ENCODE measurements at places on chromosomes 12 and 14.

- no peak for DNase-seq
Observed at GRCh38 chr12:114263056-114263805, 142.7 kb downstream of the TBX5 start.

GRCh38 chr12:58673021-58673420 is 247.3 kb downstream of the LRIG3 start:
- DNase-seq = no peak

- no peak for DNase-seq
Observed at GRCh38 chr14:93267149-93267711, 60.2 kb downstream of the UBR7 start.

DNA sequence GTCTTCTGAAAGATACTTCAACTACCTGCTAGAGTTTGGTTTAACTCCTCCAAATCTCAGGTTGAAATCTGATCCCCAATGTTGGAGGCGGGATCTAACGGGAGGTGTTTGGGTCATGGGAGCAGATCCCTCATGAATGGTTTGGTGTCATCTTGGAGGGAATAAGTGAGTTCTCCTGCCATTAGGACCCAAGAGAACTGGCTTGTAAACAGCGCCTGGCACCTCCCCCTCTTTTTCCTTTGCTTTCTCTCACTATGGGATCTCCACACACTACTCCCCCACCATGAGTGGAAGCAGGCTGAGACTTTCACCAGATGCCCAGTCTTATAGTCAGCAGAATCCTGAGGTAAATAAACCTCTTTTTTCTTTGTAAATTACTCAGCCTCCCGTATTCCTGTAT is 2.5 kb downstream of the CNIH1 start:
- DNase-seq = no peak

DNA sequence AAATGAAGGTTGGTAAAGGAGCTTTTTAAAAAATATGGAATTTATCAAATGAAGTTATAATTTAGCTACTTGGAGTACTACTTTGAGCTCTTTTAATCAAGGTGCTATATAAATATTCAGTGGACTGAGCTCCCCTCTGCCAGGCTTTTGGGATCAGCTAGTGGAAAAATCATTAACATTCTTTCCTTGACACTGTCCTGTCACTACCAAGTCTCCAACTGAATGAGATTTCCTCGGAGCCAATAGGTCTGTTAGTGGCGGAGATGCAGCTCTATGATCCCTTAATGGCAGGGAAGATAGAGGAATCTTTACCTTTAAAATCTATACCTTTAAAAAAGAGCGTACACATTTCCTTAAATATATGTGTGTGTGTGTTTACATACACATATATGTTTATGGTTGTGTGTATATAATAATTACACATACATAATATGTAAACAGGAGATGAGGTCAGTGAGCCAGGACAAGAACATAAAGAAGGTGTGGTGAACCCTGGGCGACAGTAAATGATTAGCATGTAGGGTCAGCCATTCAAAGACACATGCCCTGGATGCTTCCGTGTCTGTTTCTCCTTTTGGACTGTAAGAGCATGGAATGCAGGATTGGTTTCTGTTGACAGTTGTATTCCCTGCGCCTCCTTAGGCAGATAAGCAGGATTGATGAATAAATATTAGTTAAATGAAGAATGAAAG is 47.7 kb upstream of the ATP2A2 start:
- no peak for DNase-seq

- DNase-seq = no peak
Observed at GRCh38 chr14:93044121-93044520, 71.6 kb downstream of the ITPK1 start.

DNA sequence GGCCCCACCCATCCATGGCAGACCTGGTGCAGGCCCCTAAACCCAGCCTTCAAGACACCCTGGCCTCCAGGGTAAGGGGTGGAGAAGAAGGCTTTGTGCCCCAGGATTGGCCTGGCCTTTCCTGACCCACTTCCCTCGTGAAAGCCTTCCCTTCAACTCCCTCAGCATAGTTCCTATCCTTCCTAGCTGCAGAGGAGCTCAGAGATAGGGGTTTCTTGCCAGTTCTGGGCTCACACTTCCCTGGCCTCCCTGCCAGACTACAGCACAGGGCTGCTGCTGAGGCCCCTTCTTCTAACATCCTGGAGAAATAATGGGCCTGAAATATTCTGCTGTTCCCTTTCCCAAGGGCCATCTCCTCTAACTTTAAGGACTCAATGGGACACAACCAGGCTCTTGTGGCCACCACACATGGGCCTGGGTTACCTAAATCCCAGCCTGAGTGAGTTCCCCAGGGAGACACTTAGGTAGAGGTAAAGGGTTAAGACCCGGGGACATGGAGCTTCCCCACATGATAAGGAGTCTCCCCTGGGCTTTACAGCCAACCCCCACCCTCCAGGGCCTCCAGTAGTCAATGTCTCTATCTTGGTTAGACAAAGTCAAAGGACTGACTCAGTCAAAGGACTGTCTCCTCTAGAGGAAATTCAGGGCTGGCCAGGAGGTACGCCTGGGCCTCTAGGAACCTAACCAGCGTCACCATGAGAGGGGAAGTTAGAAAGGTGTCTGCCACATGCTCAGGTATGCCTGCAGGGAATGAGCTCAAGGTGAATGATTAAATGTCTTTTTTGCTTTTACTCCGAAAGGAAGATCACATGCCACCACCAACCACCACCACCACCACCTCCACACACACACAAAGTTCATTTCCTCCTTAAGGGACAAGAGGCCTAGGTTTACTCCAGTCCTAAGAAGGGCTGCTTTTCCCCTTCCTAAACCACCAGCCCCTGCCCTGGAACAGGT is 7.1 kb downstream of the ZFP36L1 start:
- DNase-seq = no peak

DNA sequence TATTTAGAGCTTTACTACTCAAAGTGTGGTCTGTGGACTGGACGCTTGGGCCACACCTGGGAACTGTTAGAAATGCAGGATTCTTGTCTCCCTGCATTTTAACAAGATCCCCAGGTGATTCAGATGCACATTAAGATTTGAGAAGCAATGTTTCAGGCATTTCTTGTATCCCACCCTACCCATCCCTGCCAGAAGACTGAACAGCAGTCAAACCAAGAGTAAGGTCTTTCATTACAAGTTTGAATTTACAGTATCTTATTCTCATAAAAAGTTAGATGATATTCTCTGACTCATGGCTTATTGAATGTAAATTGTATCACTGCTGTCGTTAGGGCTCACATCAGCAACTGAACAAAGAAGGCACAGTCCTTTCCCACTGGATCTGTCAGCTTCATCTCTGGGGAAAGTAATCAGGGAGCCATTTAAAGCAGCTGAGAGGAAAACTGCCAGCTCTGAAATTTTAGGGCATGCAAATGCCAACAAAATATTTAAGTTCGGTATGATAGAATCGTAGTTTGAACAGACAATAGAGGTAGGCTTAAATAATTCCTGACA is 141.1 kb downstream of the AKAP6 start:
- DNase-seq = no peak

DNA sequence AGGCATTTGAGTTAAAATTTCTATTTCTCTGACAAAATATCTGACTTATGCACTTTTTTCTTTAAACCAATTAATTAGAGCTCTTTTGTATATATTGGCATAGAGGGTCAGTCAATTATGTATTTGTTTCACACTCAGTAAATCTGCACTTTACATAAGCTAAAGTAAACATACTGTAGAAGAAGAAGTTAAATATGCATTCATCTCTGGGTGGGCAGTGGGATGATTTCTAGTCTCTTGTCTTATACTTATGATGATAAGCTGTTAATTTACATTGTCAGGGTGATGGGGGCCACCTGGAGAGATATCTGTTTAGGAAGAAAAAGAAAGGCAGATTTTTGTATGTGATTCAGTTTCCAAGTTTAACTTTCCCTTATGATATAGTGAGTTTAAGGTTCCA is 330.8 kb downstream of the IPO8 start:
- DNase-seq = no peak

GRCh38 chr12:100142851-100143559 is at the start of gene BLTP3B:
Gene BLTP3B, minus strand, starts transcription at chr12:100142874. Its CDS starts 239 bp downstream, at chr12:100142635.
- peak; percentile 38 for DNase-seq

- peak; percentile 70 for DNase-seq
Observed at GRCh38 chr12:32107359-32108267, 966 bp downstream of the BICD1 start.

GRCh38 chr14:88856786-88857366 is 32.4 kb downstream of the TTC8 start:
- DNase-seq = no peak

DNA sequence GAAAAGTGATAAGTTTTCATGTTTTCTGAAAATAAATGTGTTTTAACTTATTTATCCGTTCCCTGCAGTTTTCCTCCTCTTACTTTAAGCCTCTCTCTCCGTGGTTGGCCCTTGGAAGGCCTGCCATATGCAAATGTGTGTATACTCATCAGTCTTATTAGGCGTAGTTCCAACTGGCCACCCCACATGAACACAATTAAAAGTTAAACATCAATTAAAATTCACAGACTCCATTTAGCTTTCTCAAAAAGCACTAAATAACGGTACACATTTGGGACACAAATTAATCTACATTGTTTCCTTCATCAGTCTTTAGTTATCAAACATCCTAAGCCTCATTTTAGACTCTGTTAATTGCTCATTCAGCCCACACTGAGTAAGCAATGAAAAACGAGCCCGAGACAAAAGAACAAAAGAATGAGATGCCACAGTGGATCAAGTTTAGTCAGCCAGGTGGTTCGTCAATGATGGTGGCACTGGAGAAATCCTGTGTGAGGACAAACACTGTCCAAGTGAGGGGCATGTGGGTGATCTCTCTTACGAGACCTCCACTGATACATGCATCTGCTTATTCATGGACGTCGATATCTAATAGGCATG is 76.0 kb upstream of the TMCC3 start:
- DNase-seq = no peak

DNA sequence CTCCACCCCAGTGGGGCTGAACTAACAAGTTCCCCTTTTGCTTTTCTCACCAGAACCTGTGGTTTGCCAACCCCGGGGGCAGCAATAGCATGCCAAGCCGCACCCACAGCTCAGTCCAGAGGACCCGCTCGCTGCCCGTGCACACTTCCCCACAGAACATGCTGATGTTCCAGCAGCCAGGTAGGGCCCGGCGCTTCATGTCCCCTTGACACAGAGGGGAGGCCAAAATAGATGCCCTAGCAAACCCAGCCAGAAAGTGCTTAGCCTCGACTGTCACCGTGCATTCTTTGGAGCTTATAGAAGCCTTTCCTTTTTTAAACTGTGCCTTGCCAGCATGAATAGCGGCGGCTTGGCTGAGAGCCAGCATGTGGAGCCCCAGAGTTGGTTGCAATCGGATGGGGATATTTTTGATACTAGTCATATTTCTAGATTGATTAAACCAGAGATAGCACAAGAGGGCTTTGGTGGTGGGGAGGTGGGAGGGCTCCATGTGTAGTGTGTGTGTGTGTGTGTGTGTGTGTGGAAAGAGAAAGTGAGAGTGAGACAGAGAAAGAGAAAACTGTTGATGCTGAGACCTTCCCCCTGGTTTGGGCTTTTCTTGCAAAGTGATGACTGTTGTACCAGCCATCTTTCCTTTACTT is 126.1 kb downstream of the GCH1 start:
- peak; percentile 88 for DNase-seq

DNA sequence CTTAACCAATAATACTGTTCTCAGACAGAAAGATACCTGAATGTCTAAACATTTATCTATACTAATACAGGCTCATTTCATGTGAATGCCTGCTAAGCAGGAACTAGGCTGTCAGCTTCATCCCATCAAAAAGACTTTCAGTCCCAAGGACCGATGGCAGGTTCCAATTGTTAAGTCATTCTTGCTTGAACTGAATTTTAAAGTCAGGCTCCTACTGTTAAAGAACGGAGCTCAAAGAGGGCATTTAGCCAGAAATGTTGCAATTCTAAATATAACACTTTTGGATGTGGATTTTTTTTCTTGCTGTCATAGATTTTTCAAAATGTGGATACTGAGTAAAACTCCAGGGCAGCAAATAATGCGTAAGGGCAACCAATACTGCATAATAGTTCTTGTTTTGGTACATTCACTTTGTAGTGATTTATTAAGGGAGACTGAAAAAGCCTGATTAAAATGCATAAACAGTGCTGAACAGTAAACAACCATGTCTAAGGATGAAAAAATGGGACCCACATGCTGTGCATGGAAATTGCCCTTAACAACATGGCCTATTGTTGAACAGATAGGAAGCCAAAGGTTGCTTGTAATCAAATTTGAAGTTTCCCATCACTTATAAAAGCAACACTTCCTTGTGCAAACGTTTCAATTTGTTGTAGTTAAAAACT is 38.6 kb upstream of the DBX2 start:
- no peak for DNase-seq
